ENCODE measurements at places on chromosomes 5 and 9.

DNA sequence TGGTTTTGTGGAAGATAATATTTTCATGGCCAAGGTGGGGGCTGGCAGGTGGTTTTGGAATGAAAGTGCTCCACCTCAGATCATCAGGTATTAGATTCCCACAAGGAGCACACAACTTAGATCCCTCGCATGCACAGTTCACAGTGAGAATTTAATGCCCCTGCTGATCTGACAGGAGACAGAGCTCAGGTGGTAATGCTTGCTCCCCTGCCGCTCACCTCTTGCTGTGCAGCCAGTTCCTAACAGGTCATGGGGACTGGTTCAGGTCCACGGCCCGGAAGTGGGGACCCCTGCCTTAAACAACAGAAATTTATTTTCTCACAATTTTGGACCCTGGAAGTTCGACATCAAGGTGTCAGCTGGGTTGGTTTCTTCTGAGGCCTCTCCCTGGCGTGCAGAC lies 668.7 kb upstream of the ZNF608 start:
- no peak for DNase-seq

DNA sequence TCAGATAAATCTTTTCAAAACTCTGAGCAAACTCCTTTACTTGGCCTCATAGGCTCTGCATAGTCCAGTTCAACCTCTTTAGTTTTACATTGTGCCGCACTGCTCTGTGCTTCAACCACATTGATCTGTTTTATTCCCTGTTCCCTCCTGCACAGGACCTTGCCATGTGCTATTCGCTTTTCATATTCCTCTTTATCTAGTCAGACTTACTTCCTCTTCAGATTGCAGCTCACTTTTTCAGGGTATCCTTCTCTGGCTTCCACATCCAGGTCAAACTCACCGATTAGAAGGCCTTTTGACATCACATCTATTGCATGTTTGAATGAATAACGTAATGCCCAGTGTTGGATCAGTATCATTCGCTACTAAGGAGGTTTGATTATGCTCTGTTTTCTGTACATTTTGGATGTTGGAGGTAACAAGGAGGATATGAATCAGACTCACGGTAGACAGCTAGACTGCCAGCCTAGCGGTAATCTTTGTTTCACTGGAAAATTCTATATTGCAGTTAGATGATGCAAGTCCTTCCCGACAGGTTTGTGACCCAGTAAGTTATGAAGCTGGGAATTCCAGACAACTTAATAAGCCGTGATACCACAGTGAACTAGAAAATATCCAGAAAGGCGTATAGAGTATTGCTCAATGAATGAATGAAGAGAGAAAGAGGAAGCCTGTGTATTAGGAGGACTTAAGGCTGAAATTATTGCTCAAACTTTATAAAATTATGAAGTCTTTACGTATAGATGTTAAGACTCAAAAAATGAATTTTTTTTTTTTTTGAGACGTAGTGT lies 65.7 kb downstream of the IQGAP2 start:
- DNase-seq: no peak

DNA sequence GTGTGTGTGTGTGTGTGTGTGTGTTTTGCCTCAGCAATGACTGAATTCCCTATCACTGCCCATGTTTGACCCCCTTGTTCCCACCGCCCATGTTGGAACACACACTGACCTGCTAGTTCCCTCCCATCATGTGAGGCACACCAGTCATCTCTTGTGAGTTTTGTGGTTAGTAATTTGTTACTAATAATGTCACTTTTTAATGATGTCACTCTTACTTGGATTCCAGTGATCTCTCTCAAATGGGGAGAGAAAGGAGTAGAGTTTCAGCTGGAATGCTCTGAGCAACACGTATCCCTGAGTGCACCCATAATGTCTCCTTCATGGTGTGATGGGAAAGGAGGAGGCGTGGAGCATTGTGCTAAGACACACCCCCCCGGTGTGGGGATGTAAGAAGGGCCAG lies 172.6 kb downstream of the SH3GL2 start:
- no peak for DNase-seq

DNA sequence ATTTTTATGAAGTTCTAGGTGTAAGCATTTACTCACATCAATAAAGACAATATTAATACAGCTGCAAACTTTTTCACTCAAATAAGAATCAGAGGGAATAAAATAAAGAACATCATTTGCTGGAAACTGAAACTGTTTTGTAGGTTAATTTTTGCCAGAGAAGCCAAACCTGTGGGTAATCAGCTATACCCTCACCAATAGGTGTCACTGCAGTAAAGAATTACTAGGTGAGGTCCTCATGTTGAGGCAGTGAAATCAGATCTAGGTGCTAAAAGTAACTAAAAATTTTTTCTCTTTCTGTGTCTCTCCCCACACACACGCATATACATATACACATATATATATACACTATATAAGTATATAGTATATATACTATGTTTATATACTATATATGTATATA lies 1016.3 kb upstream of the SEMA6A start:
- DNase-seq: no peak

GRCh38 chr5:134583766-134584165 lies 48.9 kb downstream of the SAR1B start:
- no peak for DNase-seq

DNA sequence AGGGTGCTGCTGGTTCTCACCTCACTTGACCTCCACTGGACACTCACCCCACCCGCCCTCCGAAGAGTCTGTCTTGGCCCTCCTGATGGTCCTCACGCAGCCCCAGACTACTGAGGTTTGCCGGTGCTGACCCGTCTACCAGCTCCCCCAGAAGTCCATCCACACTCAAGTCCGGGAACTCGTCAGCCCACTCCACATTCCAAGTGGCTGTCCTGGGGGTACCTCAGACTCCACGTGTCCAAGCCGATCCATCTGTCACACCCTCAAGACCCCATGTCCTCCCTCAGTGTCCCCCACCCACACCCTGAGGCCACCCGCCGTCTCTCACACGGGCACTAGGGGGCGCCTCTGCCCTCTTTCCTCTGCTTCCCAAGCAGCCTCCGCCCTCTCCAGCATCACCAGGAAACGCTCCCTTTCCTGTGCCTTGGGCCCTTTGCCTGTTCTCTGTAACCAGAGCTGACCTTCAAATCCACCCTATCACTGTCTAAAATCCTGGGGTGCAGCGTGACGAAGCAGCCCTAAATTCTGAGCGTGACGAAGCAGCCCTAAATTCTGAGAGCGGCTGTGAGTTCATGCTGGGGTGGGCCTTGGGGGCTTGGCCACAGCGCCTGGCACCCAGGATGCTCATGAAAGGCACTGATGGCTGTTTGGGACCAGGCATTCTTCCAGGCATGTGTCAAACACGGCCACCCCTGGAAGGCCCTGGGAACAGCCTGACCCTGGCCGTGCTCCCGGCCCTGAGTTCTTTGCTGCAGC lies 95.7 kb downstream of the KCNT1 start:
- peak; percentile 20 for DNase-seq

- no peak for DNase-seq
Measured at GRCh38 chr5:56550227-56550626, 265.1 kb upstream of the MAP3K1 start.

DNA sequence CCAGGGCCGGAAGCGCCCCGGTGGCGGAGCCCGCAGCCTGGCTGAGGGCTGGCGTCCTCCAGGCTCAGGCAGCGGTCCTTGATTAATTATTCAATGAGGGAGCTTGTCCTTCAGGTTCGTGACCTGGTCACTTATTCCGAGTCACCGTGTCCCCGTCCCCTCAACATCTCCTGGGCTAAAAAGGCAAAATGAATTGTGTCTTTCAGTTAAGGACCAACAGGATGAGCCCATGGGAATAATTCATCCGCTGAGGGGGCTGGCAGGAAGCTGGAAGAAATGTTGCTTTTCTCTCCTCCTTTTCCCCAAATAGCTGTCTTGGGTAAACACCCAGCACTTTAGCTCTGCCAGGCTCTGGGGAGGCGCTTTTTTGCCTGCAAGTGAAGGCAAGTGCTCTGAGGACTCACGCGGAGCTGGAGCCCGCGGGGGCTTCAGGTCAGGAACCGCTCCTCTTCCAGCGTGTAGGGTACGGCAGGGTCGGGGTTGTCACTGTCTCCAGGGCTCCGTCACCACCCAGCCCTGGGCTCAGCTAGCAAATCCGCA lies 13.1 kb downstream of the KCNT1 start:
- peak; percentile 31 for DNase-seq

GRCh38 chr5:29169886-29170285 lies 2023.6 kb upstream of the CDH6 start:
- DNase-seq: no peak

- DNase-seq: no peak
Measured at GRCh38 chr5:110594866-110595265, 131.6 kb downstream of the TMEM232 start.

- no peak for DNase-seq
Measured at GRCh38 chr9:130476151-130476730, 31.5 kb downstream of the ASS1 start.

DNA sequence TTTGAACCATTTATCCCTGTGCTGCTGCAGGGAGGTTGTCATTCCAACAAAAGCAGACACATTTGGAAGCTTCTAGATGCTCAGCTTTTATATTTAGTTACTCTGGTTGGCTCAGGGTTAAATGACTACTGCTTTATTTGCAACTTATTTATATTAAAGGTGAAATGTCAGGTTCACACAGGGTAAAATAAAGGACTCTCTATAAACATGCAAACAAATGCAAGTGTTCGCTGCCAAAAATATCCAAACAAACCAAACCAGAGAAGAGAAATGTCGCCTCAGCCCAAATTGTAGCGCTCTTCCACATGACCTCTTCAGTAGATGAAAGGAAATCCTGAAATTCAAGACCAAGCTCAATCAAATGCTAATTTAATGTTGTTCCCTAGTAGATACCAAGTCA lies 57.0 kb upstream of the LIFR start:
- no peak for DNase-seq

GRCh38 chr5:73170522-73170921 lies 2.5 kb upstream of the TMEM174 start:
- peak; percentile 10 for DNase-seq

DNA sequence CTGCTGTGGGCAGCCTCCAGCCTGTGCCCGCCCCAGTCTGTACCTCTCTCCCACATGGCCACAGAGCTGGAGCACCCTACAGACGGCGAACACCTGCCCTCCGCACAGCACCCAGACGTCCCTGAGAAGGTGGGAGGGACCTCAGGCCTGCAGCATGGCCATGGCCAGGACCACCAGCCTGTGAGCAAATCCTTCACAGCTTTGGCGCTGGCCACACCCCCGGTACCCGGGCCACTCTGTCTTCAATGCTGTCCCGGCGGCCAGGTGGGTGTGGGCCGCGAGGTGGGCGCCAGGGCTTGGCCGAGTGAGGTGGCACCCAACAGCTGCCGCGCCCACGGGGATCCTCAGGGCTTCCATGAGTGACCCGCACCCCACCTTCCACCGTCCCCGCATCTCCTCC lies 18.7 kb downstream of the NOTCH1 start:
- DNase-seq: no peak

DNA sequence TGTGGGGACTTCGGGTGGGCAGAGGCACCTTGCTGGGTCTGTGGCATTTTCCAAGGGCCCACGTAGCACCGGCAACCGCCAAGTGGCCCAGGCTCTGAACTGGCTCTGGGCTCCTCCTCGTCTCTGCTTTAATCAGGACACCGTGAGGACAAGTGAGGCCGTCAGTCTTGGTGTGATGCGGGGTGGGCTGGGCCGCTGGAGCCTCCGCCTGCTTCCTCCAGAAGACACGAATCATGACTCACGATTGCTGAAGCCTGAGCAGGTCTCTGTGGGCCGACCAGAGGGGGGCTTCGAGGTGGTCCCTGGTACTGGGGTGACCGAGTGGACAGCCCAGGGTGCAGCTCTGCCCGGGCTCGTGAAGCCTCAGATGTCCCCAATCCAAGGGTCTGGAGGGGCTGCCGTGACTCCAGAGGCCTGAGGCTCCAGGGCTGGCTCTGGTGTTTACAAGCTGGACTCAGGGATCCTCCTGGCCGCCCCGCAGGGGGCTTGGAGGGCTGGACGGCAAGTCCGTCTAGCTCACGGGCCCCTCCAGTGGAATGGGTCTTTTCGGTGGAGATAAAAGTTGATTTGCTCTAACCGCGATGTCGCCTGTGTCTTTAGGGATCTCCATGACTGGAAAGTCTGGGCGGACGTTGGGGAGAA lies 5.8 kb downstream of the DPP7 start:
- DNase-seq: no peak

- DNase-seq: peak; percentile 86
Measured at GRCh38 chr9:79660615-79661014, 88.8 kb downstream of the TLE4 start.

DNA sequence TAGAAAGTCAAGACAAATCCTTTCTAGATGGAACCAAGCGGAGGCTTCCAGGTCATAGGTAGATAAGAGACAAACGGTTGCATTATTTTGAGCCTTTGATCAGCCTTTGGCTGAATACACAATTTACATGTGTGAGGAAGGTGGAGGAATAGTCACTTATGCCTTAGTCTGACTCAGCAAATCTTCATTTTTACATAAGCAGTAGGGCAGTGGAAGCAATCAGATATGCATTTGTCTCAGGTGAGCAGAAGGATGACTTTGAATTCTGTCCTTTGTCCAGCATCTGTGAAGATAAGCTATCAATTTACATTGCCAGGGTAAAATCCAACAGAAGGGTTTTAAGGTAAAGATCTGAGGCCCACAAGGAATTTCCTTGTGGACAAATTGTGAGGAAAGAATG lies 23.8 kb downstream of the TUSC1 start:
- no peak for DNase-seq

DNA sequence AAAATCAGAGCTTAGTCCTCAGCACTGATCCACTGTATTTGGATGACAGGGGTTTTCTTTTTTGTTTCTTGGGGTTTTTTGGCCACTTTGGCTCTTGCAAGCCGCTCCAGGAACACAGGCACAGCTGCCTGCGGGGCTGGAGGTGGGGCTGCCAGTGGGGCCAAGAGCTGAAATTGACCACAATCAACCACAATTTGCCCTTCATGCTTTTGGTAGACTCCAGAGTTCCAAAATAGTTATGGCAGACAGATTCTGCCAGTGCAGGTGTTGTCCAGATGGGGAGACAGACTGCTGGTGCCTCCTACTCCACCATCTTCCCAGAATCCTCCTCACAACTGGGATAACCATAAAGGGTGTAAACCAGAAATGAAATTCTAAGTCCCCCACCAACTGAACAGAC lies 36.5 kb downstream of the PLEKHG4B start:
- DNase-seq: no peak

DNA sequence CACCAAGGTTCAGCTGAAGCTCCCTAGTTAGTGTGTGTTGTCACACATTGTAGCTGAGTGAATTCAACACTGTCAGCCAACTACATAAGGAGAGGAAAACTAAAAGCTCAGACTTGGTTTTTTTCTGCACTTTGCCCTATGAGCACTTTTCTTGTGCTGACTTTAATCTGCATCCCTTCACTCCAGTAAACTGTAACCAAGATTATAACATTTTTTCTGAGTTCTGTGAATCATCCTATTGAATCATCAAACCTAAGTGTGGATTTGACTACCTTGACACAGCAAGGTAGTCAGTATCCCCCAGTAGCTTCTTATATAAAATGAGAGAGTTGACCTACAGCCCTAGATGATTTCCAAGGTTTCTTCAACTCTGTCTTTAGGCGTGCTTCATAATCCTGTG lies 325.0 kb downstream of the AGTPBP1 start:
- DNase-seq: no peak

DNA sequence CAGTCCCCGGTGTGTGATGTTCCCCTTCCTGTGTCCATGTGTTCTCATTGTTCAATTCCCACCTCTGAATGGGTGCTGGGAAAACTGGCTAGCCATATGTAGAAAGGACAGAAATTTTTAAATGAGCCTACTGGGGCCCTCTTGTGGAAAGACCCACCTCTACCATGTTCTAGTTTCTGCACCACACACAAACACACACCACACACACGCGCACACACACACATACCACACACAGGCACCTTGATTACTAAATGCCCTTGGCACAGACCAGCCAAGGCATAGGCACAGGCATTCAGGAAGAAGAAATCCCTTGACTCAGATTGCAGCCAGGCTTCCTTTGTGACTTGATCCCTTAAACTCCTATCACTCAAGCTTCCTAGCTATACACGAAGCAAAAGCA lies 60.5 kb downstream of the SIL1 start:
- DNase-seq: peak; percentile 57

Measured in G401 (cell line).